ENCODE measurements at places on chromosomes 12 and 14. TPM values are rescaled to one million over a fixed set of nuclear protein-coding genes. Genes with fewer than 3 reads are reported as not detected.

- DNase-seq, result no peak
Observed at GRCh38 chr14:36067428-36068187, 108.9 kb downstream of the PTCSC3 start.

DNA sequence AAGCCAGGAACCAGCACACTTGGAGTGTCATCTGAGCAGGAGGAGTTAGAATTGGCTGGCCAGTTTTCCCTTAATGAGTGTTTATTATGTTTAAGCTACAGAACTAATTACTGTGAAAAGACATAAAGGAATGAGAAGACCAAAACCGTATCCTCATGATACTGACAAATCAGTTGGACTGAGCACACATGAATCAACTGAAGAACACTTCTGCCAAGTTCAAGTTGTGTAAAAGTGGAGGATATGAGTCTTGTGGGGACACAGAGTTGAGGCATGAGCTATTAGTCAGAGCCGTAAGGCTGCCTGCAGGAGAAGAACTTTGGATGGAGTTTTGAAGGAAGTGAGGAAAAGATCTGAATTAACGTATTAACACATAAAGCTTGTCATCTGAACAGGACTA, 43.1 kb downstream of the HMGA2 start:
- no peak for DNase-seq

GYS2 gene
- 0.08 TPM for polyA plus RNA-seq

- DNase-seq, result no peak
Observed at GRCh38 chr14:61510736-61511557, 184.4 kb upstream of the HIF1A start.

- DNase-seq, result no peak
Observed at GRCh38 chr12:54294152-54294952, 6.5 kb downstream of the NFE2 start.

- no peak for DNase-seq
Observed at GRCh38 chr12:48999371-49000131, at the start of gene DDN. DDN (minus strand) TSS chr12:48999375; CDS start chr12:48999287, 88 bp downstream.

GRCh38 chr14:105577314-105577861, 51.0 kb downstream of the TMEM121 start:
- no peak for DNase-seq

SLC2A13 gene
- 11.6 TPM for polyA plus RNA-seq

CARMIL3 gene
- 2.2 TPM for polyA plus RNA-seq

GRCh38 chr14:24565766-24566165, 10.3 kb downstream of the CTSG start:
- DNase-seq, result no peak

C12orf54 gene
- 0.56 TPM for polyA plus RNA-seq

RASSF9 gene
- 11.6 TPM for polyA plus RNA-seq

- DNase-seq, result no peak
Observed at GRCh38 chr12:91009319-91009950, 4.7 kb upstream of the EPYC start.

GRCh38 chr12:121668750-121669520, 519 bp downstream of the MORN3 start:
- no peak for DNase-seq

Data from renal pelvis (tissue), 12 donors.